HS-27A (cell line): ENCODE measurements at places on chromosomes 16 and 17.

GRCh38 chr17:46191322-46192188 is 1.7 kb downstream of the KANSL1 start:
- no peak for DNase-seq

- DNase-seq: no peak
These were observed 29.1 kb downstream of the NLRP1 start for GRCh38 chr17:5555254-5555653.

DNA sequence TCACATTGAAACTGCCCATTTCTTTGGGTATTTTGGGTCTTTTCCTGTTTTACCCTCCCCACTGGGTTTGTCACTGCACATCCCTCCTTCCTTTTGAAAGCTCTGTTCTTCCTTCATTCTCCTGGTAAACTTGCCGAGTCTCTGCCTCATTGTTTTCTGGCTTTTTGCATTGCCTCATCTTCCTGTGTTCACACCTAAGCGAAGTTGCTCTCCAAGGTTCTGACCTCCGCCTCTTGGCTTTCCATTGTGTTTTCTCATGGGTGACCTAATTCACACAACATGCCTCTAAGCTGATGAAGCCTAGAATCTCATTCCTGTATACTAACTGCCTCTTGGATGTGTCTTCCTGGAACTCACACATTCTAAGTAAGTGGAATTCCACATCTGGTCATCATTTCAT is 1096.1 kb upstream of the EEF2KMT start:
- no peak for DNase-seq

- DNase-seq: no peak
These were observed 108.4 kb downstream of the AIPL1 start for GRCh38 chr17:6326483-6326882.

GRCh38 chr17:57956291-57957119 is 1.3 kb upstream of the CUEDC1 start:
- no peak for DNase-seq

GRCh38 chr17:17028059-17028877 is 14.0 kb upstream of the MPRIP start:
- DNase-seq: peak; percentile 99

GRCh38 chr16:50767197-50767596 is 25.3 kb downstream of the CYLD start:
- DNase-seq: no peak

- no peak for DNase-seq
These were observed 446.5 kb downstream of the MAF start for GRCh38 chr16:79154086-79154485.

- DNase-seq: no peak
These were observed 13.6 kb downstream of the CLEC16A start for GRCh38 chr16:10957771-10958482.

GRCh38 chr16:61128545-61129323 is 907.5 kb downstream of the CDH8 start:
- DNase-seq: no peak

GRCh38 chr16:22670551-22671041 is 143.4 kb upstream of the HS3ST2 start:
- no peak for DNase-seq

DNA sequence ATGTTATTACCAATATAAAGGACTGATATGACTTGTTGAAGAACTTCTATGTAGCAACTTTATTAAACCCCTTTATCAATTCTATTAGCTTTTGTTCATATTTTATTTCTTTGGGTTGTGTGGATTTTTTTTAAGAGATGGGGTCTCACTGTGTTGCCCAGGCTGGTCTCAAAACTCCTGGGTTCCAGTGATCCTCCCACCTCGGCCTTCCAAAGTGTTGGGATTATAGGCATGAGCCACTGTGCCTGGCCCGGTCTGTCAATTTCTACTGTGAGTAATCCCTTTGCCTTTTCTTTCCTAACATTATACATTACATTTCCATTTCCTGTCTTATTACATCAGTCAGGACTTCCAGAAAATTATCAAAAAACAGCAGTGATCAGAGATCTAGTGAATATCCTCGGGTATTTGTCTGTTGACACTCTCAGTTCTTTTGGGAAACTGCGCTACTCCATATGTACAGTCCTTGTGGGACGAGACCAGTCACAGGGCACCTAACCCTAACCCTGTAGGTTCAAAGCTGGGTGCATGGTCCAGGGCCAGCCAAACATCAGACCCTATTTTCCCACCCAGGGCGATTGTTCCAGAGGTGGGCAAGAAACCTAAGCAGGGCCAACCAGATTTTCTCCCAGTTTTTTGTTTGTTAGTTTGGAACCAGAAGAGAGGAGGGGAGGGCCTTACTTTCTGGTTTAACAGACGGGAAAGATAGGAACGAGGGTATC is 1.7 kb upstream of the SLC47A1 start:
- no peak for DNase-seq

DNA sequence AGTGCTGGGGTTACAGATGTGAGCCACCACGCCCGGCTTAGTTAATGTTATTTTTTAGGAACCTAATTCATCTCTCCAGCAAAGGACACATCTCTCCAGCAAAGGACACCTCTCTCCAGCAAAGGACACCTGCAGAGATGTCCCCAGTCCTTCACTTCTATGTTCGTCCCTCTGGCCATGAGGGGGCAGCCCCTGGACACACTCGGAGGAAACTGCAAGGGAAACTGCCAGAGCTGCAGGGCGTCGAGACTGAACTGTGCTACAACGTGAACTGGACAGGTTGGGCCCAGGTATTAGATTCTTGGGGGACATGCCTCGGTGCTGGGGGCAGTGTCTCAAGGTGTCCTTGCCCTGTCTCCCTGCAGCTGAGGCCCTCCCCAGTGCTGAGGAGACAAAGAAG is 4.7 kb downstream of the PFAS start:
- no peak for DNase-seq

GRCh38 chr17:73158133-73158532 is 6.7 kb upstream of the SSTR2 start:
- no peak for DNase-seq

DNA sequence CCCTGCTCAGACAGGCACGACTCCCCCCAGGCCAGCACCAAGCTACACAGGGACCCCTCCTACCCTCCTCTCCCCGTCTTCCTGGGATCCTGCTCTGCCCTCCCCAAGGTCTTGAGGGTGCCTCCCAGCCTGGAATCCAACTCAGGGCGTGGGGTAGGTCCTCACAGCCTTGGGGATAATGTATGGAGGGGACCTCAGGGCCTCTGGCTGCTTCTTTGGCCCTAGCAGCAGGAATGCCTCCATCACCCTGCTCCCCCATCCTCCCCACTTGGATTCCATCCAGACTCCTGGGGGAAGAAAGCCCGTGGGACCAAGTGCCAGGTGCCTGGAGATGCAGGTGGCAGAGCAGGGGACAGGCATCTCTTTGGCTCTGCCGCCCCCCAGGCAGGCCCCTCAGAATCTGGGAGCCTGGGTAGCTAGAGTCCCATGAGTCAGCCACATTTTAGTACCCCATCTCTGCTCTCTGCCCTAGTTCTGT is 10.7 kb upstream of the STAC2 start:
- DNase-seq: no peak

GRCh38 chr17:8420041-8420934 is 15.4 kb upstream of the NDEL1 start:
- DNase-seq: no peak

DNA sequence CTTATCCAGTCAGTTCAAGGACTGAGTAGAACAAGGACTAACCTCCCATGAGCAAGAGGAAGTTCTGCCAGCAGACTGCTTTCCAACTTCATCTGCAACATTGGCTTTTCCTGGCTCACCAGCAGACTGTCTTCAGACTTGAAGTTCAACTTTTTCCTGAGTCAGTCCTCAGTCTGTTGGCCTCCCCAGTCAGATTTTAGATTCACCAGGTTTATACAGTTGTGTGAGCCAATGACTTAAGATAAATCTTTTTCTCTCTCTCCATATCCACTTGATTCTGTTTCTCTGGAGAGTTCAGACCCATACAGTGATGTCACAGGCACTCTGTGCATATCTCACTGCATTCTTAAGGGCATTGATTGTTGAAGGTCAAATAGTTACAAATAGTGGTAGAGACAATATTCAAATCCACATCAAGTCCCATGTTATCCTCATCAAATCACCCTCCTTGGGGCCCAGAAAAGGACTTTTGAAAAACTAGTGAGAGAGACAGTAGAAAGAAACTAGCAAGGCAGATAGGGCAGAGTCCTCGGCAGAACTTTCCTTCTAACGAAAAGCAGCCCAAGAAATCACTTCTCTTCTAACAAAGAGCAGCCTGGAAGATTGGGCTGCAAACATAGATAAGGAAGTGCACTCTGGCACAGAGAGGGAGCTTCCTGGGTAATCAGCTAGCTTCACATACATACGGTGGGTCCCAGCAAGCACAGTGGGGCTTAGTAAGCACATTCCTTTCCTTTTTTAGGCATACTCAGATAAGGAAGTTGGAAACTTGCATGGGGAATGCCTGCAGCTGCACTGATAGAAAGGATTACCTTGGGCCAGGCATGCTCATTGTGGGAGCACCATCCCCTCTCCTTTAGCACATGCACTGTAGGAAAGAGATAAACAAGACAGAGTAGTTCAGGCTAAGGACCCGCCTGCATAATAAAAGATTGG is 132.3 kb upstream of the FAM20A start:
- DNase-seq: no peak

GRCh38 chr16:84929421-84930297 is 81.7 kb downstream of the ZDHHC7 start:
- no peak for DNase-seq

GRCh38 chr16:15639061-15639568 is 3.8 kb downstream of the MARF1 start:
- DNase-seq: no peak

DNA sequence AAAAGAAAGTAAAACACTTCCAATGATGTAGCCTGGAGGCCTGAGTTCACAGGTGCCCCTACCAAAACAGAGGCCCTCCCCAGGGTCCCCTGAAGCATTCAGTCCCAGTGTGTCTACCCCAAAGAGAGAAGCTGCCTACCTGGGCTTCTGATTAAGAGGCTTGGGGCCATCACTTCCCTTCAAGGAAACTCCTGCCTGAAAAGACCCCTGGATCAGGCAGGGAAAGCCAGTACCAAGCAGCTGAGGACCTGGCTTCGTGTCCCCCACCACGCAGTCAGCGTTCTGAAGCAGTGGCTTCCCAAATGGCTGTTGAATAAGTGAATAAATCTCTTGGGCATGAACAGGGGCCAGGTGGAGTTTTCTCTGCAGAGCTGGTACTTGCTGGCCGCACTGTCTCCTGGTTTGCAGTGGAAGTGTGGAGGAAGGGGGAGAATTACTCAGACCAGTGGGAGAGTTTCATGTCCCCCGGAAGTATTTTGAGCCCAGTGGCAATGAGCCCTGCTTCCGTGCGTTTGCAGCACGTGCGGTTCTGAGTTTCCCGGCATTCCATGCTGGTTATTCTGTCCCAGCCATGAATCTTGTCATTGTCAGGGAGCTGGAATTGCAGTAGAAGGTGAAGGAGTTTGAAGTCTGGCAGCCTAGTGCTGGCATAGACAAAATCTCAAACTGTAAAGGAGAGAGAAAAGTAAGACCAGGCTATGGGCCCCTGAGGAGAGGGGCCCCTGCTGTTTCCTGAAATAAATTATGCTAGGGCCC is 27.0 kb downstream of the RMI2 start:
- DNase-seq: no peak

DNA sequence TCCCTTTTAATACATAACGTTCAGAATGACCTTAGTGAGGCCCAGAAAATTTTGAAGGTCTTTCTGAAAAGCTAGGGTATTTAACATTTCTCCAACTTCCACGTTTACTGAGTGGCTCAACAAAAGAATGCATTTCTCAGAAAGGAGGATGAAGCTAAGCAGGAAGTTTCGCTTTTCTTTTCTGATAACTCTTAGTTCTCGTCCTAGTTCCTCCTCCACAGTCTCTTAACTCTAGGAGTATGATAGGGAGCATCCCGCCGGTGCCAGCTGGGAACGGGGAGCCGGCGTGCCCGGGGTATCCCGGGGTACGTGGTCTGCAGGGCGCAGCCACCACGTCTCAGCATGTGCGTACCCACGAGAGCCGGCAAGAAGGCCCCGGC is 363 bp downstream of the KARS1 start:
- DNase-seq: no peak

DNA sequence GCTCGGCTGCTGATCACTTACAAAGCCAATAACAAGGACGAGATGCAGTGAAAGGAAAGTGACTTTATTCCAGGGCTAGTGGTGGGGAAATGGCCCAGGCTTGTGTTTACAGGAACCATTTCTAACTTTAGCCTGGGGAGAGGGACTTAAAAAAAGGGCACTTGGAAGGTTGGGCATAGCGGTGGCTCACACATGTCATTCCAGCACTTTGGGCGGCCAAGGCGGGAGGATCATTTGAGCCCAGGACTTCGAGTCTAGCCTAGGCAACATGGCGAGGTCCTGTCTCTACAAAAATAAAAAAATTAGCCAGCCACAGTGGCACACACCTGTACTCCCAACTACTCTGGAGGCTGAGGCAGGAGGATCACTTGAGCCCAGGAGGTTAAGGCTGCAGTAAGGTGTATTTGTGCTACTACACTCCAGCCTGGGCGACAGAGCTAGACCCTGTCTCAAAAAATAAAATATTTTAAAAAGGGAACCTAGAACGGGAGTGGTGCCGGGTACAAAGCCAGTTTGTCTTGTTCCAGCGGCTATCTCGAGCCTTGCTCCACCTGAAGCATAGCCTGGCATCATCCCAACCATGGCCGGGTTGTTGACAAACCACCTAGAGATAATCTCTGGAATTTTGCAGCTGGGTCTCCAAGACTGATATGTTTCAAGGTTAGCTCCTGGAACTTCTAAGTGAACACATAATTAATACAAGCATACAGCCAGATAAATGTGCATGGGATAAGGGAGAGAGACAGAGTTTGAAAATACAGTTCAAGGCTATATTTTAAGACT is 5.7 kb upstream of the TVP23A start:
- no peak for DNase-seq

DNA sequence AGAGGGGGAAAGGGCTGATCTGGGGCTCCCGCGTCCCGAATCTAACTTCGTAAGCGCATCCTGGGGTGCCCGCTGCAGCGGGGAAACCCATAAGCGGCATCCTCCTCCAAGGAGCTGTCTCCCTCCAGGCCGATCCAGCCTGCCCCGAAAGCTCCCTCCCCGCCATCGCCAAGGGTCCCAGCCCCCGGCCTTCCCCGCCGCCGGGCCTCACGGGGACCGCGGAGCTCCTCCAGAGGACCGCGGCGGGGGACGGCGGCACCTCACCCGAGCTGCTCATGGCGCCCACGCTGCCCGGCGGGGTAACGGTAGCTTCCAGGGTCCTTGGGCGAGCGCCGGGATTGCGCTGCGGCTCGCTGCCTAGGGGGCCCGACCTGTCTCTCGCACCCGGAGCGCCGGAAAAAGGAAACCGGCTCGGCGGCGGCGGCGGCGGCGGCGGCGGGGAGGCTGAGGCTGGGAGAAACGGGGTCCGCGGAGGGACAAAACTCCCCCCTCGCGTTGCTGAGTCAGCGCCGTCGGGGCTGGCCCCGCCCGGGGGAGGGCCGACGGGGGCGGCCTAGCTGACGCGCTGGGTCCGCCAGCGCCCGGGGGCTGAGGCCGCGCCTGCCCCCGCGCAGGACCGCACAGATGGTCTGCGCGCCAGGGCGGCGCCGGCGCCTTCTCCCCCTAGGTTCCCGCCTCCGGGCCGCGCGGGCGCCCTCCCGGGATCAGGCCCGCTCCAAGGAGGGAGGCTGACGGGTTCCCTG is at the start of gene BLMH:
BLMH (minus strand) TSS at position 402 of the 743 bp plus-strand sequence; CDS start at position 277, 125 bp downstream.
- no peak for DNase-seq
